ENCODE measurements at places on chromosomes 2 and 18.
A peak's percentile ranks its signal among the peaks of the same experiment; 100 is the strongest.

DNA sequence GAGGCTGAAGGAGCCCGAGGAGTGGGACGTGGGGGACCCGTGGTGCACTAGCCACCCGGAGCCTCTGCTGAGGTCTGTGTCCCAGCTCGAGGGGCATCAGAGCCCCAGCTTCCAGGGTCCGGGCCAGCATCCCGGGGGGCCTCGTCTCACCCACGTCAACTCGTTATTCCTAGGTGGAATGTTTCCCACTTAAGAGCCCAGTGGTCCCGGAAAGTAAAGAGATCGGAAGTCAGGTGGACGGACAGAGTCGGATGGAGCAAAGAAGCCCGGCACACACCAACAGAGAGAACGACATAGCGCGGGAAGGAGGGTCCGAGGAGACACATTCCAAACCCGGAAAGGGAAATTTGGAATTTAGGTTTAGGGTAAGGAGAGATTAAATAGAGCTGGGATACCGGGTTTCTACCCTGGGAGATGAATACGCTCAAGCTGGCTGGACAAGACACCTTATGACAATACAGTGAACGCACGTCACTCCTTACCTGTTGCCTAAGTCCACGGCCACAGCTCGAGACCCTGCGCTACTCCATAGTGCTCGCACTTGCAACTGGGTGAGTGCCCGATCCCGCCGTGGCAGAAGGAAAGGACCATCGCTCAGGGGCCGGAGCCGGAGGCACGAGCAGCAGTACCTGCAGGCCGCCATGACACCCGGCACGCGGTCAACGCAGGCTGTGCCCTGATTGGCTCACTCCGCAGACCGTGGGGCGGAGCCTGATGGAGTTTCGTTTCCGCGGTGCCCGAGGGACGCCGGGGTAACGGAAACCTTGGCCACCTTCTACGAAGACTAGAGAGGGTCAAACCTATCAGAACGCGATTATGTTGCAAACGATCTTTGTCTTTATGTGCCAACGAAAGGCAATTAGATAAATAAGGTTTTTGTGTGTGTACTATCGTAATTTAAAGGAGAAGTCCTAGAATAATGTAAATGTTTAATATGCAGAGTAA lies at the start of gene PNPT1:
PNPT1 (minus strand) TSS at position 664 of the 945 bp plus-strand sequence; CDS start at position 643, 21 bp downstream.
- peak; percentile 87 for DNase-seq

DNA sequence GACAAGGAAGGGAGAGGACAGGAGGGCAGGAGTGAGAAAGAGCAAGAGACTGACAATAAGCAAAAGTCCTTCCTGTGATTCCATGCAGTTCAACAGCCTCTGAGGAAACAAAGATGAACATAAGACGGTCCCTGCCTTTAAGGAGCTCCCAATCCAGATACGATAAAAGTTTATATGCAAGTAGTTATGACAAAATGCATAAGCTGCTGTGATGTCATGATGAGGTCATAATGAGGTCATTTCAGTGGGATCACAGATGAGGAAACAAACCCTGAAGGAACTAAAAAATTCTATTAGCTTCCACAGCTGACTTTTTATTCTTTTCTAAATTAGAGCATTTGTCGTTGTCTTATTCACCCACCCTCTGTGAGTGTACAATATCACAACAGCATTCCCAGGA lies 458.5 kb upstream of the ACVR2A start:
- no peak for DNase-seq

DNA sequence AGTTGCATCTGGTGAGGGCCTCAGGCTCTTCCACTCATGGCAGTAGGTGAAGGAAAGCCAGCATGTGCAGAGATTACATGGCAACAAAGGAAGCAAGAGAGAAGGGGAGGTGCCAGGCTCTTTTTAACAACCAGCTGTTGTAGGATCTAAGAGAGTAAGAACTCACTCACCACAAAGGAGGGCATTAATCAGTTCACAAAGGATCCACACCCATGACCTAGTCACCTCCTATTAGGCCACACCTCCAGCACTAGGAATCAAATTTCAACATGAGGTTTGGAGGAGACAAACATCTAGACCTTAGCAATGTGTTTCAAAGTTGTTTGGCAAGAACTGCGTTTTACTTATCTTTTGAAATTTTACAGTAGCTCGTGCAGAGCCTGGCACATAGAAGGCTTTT lies 20.5 kb upstream of the REG3A start:
- no peak for DNase-seq

GRCh38 chr2:222451224-222451674 lies 26.9 kb downstream of the SGPP2 start:
- peak; percentile 47 for DNase-seq

- DNase-seq: no peak
Observed at GRCh38 chr18:29188760-29189159, 1011.8 kb upstream of the CDH2 start.

GRCh38 chr2:97950329-97951154 lies 45.2 kb downstream of the TMEM131 start:
- peak; percentile 79 for DNase-seq

- DNase-seq: no peak
Observed at GRCh38 chr2:175022923-175023322, 17.7 kb upstream of the CHN1 start.

- DNase-seq: peak; percentile 42
Observed at GRCh38 chr2:127049927-127050802, 56.8 kb downstream of the BIN1 start.

GRCh38 chr2:230505162-230505561 lies 89.2 kb downstream of the SP100 start:
- DNase-seq: no peak

- no peak for DNase-seq
Observed at GRCh38 chr2:172381275-172382027, 45.9 kb upstream of the ITGA6 start.

GRCh38 chr18:45173799-45174519 lies 441.3 kb upstream of the SLC14A2 start:
- no peak for DNase-seq

GRCh38 chr2:229087843-229088516 lies 183.1 kb downstream of the PID1 start:
- DNase-seq: no peak

- DNase-seq: no peak
Observed at GRCh38 chr18:7517852-7518251, 49.3 kb upstream of the PTPRM start.

DNA sequence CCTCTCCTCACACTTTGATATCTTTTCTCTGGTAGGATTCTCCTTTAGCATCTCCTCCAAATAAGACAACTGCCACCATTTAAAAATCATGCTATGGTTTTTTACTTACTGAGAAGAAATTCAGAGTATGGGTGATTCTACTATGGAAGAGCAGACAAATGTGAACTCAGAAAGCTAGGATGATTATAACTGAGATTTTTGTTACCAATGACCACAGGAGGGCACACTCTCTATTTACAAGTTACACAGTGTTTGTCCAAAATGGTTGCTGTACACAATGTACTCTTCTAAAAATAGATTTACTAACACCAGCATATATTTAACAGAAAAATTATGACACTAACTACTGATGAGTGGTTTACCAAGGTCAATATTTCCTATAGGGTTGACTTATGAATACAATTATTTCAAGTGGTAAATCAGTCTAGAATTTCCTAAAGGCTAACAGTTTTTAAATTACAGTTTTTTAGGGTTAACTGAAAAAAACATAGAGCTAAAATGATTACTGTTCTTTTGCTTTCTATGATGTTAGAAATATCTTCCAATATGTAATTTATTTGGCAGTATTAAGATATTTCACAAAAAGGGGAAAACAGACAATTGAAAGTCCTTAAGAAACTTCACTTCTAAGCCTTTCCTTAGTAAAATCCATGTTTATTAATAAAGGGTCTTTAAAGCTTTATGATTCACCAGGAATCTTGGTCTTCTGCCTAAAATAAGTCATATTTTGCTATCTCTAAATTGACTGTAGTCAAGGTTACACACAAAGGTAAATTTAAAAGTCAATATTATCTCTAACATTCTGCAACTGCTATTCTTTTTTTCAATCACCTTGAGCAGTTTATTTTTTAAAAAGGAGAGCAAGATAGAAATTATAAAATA lies 57.2 kb downstream of the MAP4K3 start:
- peak; percentile 70 for DNase-seq

- DNase-seq: no peak
Observed at GRCh38 chr2:116874021-116874420, 940.5 kb upstream of the DDX18 start.

- DNase-seq: no peak
Observed at GRCh38 chr2:95082477-95082876, 39.1 kb downstream of the MRPS5 start.

DNA sequence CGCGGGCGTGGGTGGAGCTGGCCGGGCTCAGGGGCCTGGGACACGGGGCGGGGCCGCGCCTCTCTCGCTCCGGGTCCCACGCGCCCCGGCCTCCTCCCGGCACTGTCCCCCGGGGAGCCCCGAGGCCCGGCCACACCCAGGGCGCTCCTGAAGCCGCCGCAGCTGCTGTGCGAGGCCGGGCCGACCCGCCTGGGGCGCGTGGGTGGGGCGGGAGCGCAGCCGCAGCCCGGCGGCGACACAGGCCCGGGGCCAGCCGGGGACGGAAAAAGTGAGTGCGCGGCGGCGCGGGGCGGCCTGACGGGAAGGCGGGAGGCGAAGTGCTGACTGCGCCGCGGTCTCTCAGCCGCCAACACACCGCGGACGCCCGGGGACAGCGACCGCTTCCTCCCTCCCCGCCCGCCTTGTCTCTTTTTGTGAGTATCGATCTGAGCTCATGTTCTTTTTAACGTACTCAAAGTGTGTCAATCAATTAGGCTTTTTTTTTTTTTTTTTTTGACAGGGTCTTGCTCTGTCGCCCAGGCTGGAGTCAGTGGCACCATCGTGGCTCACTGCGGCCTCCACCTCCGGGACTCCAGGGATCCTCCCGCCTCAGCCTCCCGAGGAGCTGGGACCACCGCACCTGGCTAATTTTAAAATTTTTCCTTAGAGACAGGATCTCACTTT lies 14.5 kb downstream of the PDCD1 start:
- DNase-seq: peak; percentile 26

- DNase-seq: peak; percentile 50
Observed at GRCh38 chr18:2406544-2406943, 164.8 kb downstream of the METTL4 start.

DNA sequence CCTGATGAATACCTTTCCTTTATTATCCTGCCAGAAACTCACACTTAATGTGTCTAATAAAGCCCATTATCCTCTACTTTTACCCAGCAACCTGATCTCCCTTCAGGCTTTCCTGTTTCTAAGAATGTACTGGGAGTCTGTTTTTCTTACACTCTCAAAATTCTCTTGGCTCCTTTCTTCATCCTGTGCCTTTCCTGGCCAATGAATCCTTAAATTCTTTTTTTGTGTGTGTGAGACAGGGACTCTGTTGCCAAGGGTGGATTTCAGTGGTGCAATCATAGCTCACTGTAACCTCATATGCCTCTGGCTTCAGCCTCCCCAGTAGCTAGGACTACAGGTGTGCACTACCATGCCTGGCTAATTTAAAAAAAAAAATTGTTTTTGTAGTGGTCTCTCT lies 72.7 kb downstream of the MAP2 start:
- peak; percentile 72 for DNase-seq

GRCh38 chr2:161843936-161844335 lies 219.7 kb downstream of the SLC4A10 start:
- no peak for DNase-seq

DNA sequence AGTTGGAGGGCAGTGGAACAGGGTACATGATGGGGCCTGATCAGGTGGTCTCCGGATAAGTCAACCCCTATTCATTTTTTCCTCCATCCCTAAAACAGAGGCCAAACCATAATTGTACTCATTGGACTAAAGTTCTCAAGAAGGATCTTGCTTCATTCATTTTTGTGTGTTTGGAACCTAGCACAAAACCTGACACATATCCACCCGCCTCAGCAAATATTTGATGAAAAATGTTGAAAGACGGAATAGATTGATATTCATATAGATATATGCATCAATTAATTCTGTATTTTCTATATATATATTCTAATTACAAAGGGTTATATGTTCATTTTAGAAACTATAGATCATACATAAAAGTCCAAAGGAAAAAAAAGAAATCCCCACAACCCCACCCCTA lies 21.9 kb downstream of the SLC4A1AP start:
- no peak for DNase-seq

- peak; percentile 74 for DNase-seq
Observed at GRCh38 chr2:224520064-224520463, 65.1 kb downstream of the CUL3 start.

GRCh38 chr2:21356086-21356856 lies 232.5 kb downstream of the TDRD15 start:
- no peak for DNase-seq
